ENCODE measurements at places on chromosomes 11 and 22.
A peak's percentile ranks its signal among the peaks of the same experiment; 100 is the strongest.

- DNase-seq: no peak
Observed at GRCh38 chr11:37858398-37858797, 1260.4 kb upstream of the RAG2 start.

DNA sequence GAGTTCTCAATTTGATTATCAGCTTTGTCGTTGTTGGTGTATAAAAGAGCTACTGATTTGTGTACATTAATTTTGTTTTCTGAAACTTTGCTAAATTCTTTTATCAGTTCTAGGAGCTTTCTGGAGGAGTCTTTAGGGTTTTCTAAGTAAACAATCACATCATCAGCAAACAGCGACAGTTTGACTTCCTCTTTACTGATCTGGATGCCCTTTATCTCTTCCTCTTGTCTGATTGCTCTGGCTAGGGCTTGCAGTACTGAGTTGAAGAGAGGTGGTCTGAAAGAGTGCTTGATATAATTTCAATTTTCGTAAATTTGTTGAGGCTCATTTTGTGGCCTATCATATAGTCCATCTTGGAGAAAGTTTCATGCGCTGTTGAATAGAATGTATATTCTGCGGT, 213.0 kb downstream of the DLG2 start:
- no peak for DNase-seq

DNA sequence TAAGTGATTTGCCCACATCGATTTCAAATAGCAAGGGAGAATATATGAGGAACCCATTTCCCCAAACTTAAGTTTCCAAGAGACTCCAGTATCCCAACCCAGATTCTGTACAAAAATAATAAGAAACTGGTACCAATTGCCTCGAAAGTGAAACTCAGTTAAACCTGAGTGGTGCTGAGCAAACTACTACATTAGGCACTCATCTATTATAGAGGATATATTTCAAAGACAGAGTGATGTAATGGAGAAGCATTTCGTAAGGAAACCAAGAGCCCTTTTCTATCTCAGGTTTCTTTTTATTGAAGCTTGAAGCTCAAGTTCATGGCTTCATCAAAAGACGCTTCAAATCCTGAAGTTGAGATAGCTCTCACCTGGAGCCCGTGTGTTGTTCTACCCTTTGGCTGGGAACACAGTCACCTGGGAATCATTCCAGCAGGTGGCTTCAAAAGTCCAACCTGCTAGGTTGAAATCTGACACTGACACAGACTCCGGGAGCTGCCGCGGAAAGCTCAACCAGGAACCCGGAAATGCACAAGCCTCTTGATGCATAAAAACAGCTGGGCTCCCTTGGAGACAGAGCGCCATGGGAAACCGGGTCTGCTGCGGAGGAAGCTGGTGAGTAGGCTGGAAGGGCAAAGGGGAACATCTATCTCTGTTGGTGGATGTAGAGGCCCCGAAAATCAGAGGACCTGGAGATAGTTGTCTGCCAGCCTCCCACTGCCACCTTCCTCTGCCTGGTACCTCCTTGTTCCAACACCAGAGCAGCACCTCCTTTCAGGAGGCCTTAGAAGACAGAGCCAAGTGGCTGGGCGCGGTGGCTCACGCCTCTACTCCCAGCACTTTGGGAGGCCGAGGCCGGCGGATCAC, at the start of gene C11orf52:
TSS of gene C11orf52 (plus strand) at position 524 of the 867 bp plus-strand sequence. CDS start at position 584, 60 bp downstream.
- DNase-seq: no peak

- peak; percentile 21 for DNase-seq
Observed at GRCh38 chr11:86671531-86672006, 847 bp downstream of the ME3 start.

GRCh38 chr11:117593065-117593464, 204.0 kb downstream of the DSCAML1 start:
- no peak for DNase-seq

GRCh38 chr22:50436841-50437341, 37.9 kb downstream of the SBF1 start:
- DNase-seq: no peak

DNA sequence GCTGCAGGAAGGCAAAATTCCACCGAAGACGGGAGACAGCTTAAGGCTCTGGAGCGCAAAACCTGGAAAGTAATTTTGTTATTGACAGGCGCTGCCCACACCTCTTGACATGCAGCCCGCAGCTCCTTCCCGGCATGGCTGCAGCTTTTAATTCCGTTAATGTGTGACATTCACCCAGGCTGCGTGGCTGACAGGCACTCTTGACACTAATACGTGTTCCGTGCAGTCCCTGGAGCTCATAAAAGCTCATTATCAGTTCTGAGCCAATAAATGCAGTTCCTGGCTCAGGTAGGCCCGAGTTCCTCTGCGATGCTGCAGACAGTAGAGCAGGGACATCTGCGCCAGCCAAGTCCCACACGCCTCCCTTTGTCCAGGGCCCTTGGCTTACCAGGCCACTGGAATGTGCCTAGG, 34.8 kb downstream of the TSPAN18 start:
- no peak for DNase-seq

- no peak for DNase-seq
Observed at GRCh38 chr11:35088676-35089075, 50.3 kb upstream of the CD44 start.

DNA sequence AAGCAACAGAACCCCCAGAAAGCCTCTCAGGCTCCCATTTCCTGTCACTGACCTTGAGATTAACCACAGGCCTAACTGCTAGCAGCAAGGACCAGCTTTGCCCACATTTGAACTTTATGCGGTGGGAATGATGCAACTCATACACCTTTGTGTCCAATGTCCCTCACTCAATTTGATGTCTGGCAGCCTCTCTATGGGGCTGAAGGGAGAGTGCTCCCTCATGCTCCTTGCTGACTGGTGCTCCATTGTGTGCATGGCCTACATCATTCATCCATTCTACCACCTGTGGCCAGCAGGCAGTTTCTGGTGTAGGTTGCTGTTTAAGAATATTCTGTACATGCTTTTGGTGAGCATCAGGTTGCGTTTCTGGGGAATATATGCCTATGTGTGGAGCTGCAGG, 31.9 kb downstream of the KCNQ1OT1 start:
- DNase-seq: no peak

- no peak for DNase-seq
Observed at GRCh38 chr11:122597511-122597910, 58.0 kb upstream of the UBASH3B start.

- DNase-seq: no peak
Observed at GRCh38 chr22:46963672-46964545, 201.5 kb downstream of the TBC1D22A start.

DNA sequence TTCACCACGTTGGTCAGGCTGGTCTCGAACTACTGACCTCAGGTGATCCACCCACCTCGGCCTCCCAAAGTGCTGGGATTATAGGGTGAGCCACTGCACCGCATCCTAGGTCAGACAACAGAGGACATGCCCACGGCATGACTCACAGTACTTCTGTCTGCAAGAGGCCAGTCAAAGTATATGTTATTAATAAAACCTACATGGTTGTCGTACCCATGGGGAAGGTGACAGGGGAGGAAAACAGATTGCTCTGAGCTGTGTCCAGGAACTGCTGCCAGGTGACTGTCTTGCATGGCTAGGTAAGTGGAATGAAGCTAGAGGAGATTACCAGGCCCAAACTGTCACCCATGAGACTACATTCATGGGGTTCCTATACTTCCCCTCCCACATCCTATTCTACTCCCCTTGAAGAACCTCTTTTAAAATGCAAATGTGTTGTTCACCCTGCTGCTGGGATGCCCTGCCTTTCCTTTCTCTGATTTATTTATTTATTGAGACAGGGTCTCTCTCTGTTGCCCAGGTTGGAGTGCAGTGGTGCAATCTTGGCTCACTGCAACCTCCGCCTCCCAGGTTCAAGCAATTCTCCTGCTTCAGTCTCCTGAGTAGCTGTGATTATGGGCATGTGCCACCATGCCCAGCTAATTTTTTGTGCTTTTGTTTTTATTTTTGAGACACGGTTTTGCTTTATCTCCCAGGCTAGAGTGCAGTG, 2.0 kb upstream of the NLRX1 start:
- no peak for DNase-seq

- DNase-seq: no peak
Observed at GRCh38 chr22:39946126-39946502, 14.1 kb upstream of the TMA7B start.

GRCh38 chr11:30786256-30787110, 200.3 kb upstream of the MPPED2 start:
- no peak for DNase-seq

DNA sequence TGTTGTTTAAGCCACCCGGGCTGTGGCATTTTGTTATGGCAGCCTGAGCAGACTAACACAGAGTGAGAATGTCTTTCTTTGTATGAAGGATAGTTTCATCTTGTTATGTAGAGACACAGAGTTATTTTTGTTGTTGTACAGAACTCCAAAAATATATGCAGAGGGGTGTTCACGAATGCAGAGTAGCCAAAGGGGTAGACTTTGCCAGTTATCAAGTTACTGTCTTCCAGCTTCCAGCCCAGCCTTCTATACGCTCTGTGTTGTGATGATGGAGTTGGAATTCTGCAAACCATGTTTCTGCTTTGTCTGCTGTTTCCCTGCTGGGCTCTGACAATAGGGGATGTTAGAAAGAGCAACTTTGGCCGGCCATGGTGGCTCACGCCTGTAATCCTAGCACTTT, 44.1 kb downstream of the RPS6KA4 start:
- no peak for DNase-seq

DNA sequence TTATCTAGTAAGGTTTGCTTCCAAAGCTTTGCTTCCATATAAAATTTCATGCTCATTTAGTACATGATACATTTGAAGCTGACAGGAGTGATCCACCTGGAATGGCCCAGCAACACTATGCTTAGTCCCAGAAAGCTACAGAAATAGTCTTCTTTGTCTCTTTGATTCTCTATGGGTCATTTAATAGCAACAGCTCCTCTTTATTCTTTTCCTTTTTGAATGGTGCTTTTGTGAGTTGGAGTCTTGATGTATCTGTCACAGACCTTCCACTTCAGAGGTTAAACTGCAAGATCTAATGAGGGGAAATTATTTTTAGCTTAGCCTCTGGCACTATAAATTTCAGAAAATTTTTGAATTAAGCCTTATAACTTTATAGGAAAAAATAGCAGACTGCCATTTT, 509.5 kb downstream of the KCNA4 start:
- no peak for DNase-seq

GRCh38 chr11:66457826-66458225, 8.9 kb upstream of the PELI3 start:
- no peak for DNase-seq

- DNase-seq: no peak
Observed at GRCh38 chr11:108654994-108655631, 9.8 kb upstream of the DDX10 start.

DNA sequence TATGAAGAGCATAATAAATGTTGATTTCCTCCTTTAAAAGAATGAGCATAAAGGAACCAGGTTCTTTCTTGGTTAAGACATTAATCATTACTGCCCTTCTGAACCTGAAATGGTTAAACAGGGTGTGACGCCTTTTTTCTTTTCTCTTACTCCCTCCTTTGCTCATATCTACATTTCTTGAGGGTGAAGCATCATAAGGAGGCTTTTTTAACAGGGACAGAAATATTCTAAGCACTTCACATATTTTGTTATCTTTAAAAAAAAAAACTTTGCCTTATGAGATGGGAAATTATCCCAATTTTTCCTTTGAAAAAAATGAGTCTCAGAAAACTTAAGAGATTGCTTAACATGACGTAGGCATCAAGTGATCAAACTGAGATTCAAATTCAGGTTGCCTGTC, 1036.3 kb upstream of the TENM4 start:
- DNase-seq: no peak

DNA sequence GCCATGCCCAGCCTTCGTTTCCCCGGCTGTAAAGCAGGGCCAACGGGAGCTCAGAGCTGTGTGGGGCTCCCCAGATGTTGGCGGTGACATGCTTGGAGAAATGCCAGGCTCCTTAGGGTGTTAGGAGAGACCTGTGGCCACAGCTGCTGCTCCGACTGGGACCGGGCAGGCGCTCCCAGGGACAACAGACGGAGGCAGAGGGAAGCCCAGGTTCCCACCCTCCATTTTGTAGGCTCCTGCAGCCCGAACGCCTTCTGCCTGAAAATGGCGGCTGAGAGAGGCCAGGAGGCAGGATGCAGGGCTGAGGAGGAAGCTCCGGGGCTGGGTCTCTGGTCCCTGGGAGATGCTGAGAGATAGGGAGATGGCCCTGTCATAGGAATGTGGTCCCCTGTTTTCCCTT, 10.0 kb downstream of the CD6 start:
- DNase-seq: no peak

DNA sequence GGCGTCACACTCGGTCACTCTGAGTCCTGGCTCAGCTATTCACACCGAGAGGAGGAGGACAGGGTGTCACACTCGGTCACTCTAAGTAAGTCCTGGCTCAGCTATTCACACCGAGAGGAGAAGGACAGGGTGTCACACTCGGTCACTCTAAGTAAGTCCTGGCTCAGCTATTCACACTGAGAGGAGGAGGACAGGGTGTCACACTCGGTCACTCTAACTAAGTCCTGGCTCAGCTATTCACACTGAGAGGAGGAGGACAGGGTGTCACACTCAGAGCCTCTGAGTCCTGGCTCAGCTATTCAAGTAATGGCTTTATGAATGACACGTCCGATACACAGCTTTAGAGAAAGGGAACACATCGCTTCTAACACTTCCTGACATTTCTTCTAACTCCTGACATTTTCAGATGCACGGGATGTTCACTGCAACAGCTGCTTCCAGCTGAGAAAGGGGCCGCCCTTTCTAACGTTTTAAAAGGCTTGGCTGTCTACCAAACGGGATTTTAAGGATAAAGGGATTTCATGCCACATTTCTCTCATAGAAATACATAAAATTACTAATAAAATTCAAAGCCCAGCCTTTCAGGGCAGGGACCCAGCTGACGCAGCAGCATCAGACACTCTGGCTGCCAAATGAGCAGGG, 28.1 kb downstream of the DRD4 start:
- DNase-seq: no peak

GRCh38 chr22:48800886-48801607, 1026.6 kb downstream of the BRD1 start:
- DNase-seq: no peak

- no peak for DNase-seq
Observed at GRCh38 chr11:15692739-15693138, 578.0 kb downstream of the INSC start.

DNA sequence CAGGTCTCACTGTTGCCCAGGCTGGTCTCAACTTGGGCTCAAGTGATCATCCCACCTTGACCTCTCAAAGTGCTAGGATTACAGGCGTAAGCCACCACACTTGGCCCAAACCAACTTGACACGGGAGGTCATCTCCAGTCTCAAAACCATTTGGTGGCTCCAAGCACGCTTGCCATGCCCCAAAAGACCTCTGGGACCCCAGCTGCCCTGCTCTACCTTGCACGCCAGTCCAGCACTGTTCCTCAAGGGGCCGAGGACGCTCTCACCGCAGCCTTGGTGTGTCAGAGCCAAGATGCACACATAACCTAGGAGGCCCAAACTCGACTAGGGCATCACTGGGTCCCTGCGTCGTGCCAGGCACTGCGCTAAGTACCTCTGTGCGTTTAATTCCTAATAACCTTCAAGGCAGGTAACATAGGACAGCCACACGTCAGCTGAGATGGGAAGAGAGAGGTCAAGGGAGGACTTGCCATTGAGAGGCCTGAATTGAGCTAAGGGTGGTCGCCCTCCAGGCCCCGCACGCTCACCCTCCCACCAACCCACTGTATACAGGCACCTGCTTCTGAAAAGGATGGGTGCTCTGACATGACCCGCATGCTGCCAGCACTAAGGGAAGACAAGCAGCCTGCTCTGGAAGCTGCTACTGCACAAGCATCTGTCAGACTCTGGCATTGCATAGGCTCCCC, 4.6 kb upstream of the GAS2L1 start:
- DNase-seq: no peak

Measured in stimulated activated CD4-positive, alpha-beta T cell treated with anti-CD3 and anti-CD28 coated beads, Interleukin-12 subunit alpha, Interleukin-12 subunit beta, amount 100 ng/mL, for 4 hours (primary cell).